ENCODE measurements at places on chromosomes 1 and 21.
A peak's percentile ranks its signal among the peaks of the same experiment; 100 is the strongest.

GRCh38 chr21:39673163-39673562, 60.4 kb downstream of the B3GALT5 start:
- no peak for DNase-seq

GRCh38 chr1:169929210-169929526, 35.5 kb upstream of the SCYL3 start:
- no peak for DNase-seq

DNA sequence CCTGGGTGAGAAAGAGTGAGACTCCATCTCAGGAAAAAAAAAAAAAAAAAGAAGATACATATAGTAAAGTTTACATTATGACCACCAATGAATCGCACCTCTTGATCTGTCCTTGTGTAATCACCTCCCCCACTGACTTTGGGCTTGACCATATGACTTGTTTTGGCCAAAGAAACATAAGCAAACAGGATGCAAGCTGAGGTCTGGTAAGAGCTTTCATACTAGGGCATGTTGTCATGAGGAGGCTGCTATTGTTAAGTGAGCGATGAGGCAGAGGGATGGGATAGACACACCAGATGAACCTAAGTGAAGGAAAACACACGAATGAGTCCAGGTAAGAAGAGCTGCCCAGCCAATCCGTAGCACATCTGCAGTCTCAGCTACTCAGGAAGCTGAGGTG, 10.7 kb downstream of the ENAH start:
- no peak for DNase-seq

DNA sequence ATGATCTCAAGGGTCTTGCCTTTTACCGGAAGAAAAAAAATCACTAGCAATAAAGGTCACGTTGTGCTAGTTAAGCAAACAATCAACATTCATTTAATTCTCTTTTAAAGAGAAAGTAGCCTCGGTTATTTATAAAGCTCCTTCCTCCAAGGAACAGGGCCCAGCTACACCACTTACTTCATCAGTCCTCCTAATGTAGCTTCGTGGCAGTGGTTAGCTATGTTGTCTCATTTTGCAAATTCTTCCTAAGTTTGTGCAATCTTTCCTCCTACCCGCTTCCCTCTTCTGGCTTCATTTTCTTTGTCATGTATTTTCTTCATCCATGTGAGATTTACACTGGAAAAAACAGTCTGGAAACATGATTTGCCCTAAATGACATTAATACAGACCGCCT, 554.2 kb downstream of the NUF2 start:
- DNase-seq = no peak

DNA sequence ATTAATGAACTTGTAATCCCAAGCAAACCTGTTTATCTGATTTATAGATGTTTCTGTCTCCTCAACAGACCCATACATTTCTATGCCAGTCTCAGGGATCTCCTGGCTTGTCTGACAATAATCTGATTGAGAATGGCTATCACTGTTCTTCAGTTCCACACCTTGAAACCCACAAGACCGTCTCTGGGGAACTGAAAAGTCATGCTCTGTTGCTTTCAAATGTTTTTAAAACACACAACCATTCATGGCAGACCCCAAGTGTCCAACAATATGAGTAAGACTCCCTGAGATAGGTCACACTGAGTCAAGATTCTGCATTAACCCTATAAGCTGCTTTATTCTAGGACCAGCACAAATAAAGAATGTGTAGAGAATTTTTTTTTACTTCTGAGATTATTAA, 611.2 kb upstream of the PLXNA2 start:
- no peak for DNase-seq

DNA sequence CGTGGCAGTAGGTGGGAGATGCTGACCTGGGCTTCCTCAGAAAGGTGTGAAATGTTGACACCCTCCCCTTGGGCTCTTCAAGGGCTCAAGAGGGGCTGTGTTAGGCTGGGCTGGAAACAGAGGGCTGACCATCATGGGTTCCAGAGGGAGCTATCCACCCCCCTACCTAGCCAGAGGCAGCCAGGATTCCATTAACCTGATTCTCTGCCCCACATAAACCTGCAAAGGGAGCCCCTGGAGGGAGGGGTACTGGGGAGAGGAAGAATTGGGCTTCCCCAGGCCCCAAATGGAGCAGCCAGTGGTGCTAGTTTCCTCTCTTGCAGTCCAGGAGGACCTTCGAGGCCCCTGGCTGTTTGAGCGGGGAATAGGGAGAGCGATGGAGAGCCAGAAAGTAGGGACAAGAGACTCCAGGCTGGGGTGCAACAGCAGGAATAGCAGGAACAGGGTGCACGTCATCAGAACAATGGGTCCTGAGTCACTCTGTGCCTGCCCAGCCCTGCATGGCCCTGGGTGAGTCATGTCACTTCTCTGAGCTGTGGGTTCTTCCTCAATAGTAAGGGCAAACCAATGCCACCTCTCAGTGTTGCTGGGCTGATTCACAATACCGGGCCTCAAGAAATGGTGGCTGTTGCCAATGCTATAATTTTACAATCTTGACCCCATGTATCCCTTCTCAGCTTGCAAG, 121.2 kb downstream of the EPHB2 start:
- DNase-seq = no peak

DNA sequence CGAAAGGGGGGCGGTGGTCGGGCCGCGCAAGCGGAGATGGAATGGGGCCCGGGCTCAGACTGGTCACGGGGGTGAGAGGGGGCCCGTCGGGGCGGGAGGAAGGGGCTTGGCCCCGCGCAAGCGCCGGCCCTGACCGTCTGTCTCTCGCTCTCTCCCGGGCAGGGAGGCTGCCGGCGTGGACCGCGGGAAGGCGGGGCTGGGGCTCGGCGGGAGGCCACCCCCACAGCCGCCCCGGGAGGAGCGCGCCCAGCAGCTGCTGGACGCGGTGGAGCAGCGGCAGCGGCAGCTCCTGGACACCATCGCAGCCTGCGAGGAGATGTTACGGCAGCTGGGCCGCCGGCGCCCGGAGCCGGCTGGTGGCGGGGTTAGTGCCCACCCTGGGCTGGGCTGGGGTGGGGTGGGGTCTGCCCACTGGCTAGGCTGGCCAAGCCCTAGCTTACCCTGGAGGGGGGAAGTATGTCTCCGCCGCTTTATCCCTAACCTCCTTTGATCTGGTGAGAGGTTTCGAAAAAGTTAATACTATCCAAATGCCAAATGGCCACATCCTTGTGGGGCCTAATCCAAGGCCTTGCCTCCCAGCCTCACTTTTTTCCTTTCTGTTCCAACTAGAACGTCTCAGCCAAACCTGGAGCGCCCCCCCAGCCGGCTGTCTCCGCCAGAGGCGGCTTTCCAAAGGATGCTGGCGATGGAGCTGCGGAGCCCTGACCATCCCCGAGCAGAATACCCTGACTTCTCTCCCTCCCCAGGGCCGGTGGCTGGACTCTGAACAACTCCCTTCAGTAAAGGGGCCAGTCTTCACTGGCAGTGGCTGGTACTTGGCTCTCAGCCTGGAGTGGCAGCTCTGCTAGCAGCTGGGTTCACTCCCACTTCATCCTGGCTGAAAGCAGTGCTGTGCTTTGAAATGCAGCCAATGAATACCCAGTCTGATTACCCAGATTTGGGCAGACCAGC, 636 bp upstream of the YRDC start:
- peak; percentile 81 for DNase-seq

DNA sequence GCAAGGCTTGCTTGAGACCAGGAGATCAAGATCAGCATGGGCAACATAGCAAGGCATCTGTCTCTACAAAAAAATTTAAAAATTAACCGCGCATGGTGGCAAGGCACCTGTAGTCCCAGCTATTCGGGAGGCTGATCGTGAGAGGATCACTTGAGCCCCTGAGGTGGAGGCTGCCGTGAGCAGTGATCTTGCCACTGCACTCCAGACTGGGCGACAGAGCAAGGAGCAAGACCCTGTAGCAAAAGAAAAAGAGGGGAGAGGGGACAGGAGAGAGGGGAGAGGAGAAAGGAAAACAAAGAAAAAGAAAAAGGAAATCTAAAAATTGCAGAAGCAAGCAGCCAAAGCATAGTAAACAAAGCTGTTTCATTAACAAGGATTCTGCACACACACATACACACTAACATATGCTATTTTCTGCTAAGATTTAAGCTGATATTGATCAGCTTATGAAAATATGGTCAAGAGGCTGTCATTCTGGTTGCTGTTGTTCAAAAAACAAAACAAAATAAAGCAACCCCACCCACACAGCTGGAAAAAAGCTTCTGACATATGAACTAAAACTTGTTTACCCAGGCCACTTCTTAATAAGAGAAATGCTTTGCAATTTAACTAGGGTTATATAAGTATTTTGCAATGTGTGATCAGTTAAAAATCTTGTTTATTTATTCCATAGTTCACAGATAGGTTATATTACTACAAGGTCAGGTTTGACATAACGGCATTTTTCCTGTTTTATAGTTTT, 1.8 kb downstream of the ARNT start:
- no peak for DNase-seq

DNA sequence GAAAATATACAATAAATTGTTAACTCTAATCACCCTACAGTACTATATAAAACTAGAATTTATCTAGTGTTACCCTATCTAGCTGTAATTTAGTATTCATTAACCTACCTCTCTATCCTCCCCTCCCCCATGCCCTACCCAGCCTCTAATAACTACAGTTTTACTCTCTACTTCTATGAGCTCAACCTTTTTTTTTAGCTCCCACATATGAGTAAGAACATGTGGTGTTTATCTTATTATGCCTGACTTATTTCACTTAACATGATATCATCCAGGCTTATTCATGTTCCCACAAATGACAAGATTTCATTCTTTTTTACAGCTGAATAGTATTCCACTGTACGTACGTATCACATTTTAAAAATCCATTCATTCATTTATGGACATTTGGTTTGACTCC, 46.0 kb upstream of the WARS2 start:
- no peak for DNase-seq

DNA sequence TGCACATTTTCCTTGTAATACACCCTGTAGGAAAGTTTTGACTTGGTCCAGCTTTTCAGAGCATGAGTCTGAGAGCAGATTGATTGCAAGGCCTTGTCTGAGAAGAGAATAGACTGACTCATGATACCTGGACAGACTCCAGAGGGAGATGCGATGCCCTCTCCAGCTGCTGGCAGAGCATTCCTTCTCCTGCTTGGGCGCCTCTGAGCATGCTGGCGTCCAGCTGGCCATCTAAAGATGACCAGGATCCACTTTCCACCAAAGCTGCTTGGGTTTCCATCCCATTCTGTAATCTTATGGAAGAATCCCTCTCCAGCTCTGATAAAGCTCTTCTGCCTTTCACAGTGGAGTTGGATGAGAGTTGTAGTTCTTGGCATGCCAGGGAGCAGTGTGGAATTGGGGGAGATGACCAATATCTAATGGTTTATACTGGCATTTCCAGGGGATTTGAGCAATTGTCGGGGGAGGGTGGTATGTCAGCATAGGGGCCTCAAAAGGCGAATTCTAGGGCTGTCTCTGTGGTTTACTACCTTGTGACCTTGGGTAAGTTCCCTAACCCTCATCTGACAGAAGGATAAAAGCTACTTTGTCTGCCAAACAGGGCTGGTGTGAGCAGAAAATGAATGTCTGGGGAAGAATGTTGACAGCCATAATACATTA, 19.5 kb downstream of the SZRD1 start:
- DNase-seq = no peak

GRCh38 chr1:22609291-22609690, 27.1 kb upstream of the C1QA start:
- DNase-seq = peak; percentile 48

DNA sequence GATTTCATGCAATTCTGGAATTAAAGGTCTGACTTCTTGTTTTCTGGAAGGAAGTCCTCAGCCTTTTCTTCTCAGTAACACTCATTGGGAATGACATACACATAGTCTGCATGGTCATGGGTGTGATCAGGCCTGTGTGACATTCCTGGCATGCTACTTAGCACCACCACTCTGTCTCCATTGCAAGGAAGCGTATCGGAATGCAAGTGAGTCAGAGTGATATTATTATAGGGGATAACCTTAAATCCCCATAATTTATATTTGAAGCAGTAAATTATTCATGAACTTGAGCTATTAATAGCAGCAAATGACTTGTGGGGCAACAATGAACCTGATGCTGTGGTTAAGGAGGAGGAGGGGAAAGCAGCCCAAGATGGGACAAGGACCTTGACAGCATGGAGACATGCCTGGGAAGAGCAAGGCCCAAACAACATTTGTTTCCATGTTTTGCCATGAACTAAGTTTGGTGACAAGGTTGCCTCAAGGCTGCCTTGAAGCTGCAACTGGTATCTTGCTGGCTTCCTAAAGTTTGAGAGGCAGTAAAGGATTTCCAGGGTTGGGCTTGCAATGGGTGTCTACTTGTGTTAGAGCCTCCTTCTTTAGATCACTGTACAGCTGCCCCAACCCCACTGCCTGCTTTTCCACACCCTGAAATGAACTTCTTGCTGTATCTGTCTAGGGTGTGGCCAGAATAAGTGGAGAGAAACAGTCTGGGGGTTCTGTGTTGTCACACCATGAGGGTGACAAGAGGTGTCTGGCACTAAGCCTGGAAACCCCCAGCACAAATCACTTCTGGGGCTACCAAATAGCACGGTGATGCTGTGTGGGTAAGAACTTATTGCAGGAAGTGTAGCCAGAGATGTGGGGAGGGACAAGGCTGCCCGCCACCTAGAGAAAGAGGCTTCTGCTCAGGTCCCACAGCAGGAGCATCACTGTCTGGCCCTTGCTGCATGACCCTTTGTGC, 4.6 kb downstream of the MAB21L3 start:
- DNase-seq = no peak

DNA sequence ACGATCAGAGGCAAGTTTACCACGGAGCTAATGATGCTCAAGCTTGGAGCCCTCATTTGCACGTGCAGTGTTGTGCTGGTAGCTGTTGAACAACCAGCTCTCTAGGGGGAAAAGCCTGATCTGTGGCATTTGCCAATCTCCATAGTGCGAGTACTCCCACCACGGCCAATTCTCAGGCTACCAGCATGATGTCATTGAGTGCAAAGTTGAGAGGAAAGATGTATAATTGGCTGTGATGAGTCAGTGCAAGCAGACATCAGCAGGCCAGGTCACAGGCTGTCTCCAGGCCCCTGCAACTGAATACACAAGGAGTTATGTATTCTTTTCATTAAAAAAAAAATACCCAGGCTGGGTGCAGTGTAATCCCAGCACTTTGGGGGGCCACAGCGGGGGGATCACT, 233.1 kb upstream of the VAMP3 start:
- DNase-seq = peak; percentile 22

- no peak for DNase-seq
These were observed 421.3 kb downstream of the NPHP4 start for GRCh38 chr1:5570931-5571330.

DNA sequence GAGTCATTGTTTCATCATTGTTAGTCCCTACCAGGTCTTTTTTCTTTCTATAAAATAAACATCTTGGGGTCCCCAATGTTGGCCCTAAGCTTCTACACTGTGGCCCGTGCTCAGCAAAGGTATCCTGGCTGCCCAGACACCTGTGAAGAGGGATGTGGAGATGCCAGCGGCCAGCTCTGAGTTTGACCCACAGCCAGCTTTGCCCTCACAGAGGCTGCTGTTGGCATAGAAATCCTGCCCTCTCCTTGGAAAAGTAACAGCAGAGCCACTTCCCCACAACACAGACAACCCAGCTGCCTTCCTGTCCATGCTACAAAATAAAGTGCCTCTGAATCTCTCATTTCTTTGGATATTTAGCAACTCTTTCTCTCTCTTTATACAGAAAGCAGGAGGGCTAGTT, 6.0 kb downstream of the TRIM62 start:
- no peak for DNase-seq

Measured in NCI-H345 (cell line).